ENCODE measurements at places on chromosomes 16 and 17.
A peak's percentile ranks its signal among the peaks of the same experiment; 100 is the strongest.

GRCh38 chr17:79075861-79076406 lies 1.3 kb downstream of the ENGASE start:
- DNase-seq: no peak

DNA sequence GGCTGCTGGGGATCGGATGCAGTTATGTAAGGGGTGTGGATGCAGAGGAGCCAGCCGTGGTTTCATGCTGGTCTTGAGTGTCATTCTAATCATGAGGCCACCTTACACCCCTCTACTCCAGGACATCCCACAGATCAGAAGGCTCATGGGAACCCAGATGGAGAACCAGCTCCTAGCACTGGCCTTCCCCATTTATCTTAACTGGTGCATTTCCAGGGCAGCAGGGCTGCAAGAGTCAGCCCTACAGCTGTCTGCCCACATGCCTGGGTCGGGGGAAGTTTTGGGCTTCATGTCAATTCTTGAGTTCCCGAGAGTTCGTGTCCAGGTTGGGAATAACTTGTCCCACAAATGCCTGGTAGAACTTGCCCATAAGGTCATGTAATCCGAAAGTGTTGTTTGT lies 29.1 kb downstream of the RPTOR start:
- DNase-seq: no peak

- DNase-seq: no peak
Observed at GRCh38 chr17:17305281-17305801, 2.2 kb downstream of the NT5M start.

DNA sequence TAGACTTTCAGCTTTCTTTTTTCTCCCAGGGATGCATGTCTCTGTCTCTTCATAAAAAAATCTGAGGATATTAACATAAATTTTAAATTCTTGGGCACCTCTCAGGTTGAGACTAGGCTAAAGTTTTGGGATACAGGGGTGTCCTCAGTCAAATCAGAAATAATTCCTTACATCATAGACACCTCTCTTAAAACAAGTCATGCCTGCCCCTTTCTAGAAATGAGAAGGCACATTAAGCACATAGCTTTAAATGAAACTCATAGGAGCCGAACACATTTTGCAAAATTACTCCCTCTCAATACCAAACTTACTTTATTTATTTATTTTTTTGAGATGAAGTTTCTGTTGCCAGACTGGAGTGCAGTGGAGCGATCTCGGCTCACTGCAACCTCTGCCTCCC lies 67.3 kb upstream of the BCAR1 start:
- DNase-seq: no peak

- peak; percentile 54 for DNase-seq
Observed at GRCh38 chr16:52568983-52569690, 22.2 kb upstream of the TOX3 start.

DNA sequence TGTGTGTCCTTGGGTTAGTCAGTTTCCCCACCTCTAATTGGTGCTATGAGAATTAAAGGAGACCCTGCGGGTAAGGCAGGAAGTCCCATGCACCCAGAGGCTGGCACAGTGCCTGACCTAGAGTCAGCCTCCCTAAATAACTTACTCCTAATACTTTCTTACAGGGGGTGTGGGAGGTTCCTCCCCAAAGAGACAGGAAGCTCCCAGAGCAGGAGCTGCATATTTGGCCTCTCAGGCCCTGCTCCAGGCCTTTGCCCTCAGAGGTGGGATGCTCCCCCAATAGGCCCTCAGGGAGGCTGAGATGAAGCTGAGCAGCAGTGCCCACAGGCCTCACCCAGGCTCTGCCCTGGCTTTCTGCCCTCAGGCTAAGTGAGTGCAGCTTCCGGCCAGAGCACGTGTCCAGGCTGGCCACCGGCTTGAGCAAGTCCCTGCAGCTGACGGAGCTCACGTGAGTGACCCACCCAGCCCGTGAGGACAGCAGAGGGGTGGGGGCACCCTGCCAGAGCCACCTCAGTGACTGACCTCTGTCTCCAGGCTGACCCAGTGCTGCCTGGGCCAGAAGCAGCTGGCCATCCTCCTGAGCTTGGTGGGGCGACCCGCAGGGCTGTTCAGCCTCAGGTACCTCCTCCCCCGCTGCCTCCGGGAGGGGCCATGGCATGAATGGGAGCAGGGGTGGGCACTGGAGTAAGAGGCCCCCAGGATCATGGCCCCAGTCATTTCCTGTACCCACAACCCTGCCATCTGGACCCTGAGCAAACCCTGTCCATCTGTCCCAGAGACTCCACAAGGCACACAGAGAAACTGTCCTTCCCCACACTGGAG lies 31.1 kb upstream of the CPNE2 start:
- DNase-seq: peak; percentile 17

- DNase-seq: no peak
Observed at GRCh38 chr17:53792997-53793396, 29.7 kb upstream of the KIF2B start.

GRCh38 chr17:80181431-80181830 lies 11.6 kb downstream of the CARD14 start:
- no peak for DNase-seq

DNA sequence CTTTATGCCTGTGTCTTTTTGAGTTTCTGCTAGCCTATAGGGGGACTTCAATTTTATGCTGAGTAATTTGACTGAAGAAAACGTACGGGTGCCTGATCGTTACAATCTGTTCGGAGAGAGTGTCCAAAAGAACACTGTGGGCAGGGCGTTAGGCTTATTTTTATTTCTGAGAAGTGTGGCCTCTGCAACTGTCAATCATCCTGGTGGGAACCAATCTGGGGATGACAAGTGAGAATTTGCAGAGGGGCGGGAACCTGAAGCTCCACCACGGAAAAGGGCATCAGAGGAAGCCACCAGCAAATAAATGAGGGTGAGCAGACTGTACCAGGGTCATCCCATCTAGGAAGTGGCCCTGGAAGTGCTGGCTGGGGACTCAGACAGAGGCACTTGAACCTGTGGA lies 12.0 kb upstream of the CDYL2 start:
- no peak for DNase-seq

GRCh38 chr17:29588562-29589411 lies 661 bp downstream of the GIT1 start:
- DNase-seq: no peak

DNA sequence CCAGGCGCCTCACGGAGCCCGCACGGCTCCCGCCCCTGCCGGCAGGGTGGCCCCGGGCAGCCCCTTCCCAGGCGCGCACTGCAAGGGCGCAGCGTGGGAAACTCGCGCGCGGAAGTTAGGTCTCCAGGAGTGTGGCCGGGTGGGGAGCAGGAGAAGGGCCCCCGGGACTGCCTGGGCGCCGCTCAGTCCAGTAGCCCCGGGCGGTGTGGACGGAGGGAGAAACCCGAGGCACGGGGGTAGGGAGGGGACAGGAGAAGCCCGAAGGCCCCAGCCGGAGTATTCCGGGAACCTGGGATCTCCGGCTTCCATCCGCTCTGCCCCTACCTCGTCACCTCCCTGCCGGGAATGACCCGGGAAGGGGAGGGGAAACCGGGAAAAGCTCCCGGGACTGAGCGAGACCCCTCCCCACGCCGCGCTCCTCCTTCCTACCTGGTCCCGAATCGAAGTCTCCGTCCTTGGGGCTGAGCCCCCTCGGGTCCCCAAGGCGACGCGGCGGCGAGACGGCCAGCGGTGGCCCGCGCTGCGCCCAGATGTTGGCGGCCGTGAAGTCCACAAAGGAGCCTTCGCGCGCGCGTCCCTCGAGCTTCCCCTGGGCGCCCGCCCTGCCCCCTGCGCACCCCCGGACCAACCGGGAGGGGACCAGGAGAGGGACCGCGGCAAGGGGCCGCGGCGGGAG lies 418 bp downstream of the SOCS3 start:
- DNase-seq: peak; percentile 36

- no peak for DNase-seq
Observed at GRCh38 chr17:70184770-70185169, 15.4 kb downstream of the KCNJ2 start.

DNA sequence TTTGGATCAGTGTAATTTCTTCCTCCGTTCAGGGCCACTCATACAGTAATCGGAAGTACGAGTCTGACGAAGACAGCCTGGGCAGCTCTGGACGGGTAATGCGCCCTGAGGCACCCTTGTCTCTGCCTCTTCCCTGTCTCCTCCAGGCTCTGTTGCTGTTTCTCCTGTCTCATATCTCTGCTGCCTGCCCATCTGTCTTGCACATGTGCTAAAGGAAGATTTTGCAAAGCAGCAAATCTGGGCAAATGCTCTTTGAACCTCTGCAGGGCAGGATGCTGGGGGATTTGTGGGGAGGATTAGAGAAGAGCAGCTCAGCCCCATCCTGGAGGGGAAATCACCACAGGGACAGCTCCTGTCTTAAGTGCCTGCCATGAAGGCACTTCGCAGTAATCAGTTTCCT lies 32.4 kb upstream of the POLR3E start:
- DNase-seq: no peak

- DNase-seq: no peak
Observed at GRCh38 chr16:4583906-4584305, 27.8 kb downstream of the C16orf96 start.

DNA sequence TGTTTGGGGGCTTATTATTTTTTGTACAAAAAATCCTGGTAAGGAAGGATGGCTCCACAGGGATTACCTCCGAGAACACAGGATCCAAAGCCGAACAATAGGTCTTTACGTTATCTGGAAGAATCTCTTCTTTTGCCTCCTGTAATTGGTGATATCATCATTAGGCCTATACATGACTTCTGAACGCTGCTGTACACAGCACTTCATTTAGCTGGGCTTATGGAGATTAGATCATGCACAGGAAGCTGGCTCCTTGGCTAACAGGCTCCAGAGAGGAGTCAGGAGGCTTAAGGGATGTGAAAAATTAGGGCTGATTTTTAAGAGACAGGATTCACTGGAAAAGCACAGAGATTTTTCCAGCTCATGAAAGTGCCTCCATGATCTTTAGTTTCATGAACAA lies 54.7 kb downstream of the TANGO6 start:
- DNase-seq: no peak

DNA sequence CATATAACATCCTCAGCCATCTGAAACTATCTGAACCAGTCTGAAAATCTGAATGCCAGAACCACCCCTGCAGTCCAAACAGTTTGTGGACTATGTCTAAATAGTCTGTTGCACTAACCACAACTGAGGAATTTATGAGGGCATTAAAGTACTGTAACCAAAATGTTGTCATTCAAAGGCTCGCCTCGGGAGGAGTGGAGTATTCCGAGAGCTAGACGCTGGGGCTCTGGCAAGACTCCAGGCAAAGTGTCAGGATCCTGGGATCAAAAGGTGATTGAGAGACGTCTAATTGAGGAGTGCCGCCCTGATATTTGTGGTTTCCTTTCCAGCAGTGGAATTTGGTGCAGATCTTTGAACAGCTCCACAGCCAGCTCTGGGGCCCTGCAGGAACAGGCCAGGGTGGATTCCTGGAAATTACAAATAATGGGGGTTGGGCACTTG lies 142.9 kb upstream of the MYOCD start:
- DNase-seq: peak; percentile 93

GRCh38 chr17:494601-495265 lies 142.1 kb upstream of the RPH3AL start:
- DNase-seq: no peak

DNA sequence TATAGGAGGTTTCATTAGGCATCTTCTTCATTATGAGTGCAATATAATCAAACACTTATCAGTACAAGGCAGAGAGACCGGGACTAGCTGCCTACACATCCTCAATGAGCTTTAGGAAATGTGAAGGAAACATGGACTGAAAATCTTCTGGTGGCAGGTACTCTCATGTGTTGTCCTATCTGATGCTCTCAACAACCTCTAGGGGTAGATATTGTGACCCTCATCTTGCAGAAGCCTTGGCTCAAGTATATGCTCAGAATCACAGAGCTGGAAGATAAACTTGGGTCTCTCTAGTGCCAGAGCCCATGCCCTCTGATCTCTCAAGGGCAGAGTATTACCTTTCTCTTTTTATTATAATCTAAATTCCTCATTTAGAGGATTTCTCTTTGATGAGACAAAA lies 181.6 kb upstream of the C17orf78 start:
- DNase-seq: no peak

DNA sequence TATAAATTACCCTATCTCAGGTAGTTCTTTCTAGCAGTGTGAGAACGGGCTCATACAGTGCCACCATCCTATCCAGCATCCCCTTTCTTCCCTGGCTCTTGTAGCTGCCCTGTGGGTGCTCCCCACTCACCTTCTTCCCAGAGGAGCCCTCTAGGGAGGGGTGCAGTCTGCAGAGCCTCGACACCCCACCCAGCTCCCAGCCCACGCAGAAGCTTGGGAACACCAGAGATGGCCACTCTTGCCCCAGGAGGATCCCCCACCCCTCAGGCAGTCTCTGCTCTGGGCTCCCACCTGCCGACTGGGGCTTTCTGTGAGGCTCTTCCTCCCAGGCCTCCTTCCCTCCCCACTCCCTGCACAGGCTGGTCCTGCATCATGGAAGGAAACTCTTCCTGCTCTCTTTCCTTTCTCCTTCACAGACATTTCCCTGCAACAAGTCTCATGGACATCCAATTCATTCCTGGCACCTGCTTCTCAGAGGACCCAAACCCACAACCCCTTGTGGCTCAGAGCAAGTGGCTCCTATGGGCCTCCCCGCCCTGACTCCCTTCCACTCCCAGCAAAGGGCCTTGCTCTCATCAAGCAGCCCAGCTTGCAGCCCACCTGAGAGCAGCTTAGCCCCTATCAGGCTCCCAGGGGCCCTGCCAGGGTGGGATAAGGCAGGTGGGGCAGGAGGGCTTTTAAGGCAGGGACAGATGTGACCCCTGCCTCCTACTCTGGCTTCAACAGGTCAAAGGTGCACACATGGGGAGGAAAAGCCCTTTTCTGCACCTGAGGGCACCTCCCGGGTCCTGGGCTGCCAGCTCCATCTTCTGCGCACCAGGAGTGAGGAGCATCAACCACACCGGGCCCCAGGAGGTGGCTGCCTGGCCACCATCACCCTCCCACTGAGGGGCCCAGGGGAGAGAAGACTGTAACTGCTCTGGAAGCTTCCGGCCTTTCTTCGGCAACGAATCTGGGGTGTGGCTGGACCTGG lies 263.8 kb upstream of the TNRC6C start:
- DNase-seq: no peak

DNA sequence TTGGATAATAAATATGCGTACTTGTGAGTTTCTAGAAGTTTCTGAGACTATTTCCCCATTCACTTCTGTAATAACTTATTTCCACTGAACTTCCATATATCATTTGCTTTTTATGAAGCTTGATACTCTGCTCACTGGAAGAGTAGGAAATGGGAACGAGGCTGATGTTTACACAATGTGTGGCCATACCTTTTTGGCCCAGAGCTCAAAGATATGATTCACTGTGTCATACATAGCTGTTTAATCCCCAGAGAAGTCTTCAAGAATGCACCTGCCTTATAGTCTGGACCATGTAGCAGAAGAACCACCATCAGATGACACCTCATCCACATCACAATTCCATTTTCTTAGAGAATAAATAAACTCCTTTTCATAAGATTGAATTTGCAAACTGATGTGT lies 40.3 kb upstream of the TEKT3 start:
- no peak for DNase-seq

DNA sequence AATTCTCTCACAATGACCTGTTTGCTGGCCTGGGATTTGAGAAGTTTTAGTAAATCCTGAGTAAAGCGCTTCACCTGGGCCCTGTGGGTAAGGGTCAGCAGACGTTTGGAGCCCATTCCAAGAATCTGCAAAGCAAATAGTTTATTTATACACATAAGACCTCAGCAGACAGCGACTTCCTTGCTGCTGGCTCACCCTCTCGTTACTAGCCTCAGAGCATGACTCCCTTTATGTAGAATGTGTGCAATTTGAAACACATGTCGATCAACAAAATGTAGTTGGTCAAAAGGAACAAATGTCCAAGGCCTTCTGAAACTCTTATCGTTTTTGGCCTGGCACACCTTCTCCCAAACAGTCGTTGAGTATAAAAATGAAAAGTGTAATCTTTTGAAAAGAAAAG lies 31.3 kb downstream of the MARF1 start:
- no peak for DNase-seq
